ENCODE measurements at places on chromosomes 5 and 9.

GRCh38 chr9:20023210-20023905, 234.5 kb upstream of the SLC24A2 start:
- DNase-seq: no peak

DNA sequence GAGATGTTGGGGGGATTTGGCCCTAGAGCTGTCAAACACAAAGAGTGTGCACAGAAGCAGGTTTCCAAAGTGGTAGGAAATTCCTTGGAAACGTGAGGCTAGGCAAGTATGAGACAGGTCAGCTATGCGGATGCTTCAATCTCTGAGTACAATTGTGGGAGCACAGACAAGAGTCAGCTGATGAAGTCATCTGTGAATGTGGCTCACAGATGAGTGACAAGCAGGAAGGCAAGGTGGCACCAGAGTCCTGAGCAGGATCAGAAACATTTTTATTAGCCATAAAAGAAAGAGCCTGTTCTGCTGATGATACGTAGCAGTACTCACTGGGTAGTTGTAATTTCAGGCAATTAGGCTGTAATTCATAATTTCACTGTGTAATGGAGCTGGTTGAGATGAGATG, 117.0 kb downstream of the DCP2 start:
- no peak for DNase-seq

GRCh38 chr5:181204113-181204825, 727 bp downstream of the TRIM7 start:
- no peak for DNase-seq

DNA sequence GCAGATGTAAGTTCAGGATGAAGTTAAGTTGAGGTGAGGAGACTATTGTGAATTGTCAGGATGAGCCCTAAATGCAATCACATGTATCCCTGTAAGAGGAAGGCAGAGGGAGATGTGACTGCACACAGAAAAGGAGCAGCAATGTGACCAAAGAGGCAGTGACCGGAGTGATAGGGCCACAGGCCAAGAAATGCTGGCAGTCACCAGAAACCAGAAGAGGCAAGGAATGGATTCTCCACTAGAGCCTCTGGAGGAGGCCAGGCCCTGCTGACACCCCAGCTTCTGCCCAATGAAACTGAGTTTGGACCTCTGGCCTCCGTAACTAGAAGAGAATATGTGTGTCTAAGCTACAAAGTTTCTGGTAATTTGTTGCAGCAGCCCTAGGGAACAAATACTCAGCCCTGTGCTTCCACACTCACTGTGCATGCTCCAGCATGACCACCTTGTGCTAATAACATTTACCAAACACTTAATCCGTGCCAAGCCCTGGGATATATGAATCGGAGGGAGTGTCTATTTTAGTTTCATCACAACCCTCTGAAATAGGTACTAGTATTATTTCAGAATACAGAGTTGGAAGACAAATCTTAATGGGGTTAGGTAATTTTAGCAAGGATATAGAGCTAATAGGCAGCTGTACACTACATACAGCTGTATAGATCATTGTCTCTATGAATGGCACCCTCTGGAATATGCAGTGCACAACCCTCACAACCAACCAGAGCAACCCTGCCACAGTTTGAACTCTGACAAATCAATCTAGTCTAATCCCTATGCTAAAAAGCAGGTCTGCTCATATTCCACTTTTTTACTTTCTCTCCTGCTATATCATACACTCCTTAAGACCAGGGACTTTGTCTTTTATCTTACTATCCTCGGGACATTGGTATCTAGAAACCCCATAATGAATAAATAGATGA, 7.8 kb upstream of the GPX8 start:
- no peak for DNase-seq

Data from CD4-positive, alpha-beta T cell treated with Interleukin-6 at 100 ng/mL for 8 hours (primary cell).